ENCODE measurements at places on chromosomes 12 and 14.

- DNase-seq: no peak
Observed at GRCh38 chr12:11959117-11959823, 111.5 kb upstream of the BCL2L14 start.

DNA sequence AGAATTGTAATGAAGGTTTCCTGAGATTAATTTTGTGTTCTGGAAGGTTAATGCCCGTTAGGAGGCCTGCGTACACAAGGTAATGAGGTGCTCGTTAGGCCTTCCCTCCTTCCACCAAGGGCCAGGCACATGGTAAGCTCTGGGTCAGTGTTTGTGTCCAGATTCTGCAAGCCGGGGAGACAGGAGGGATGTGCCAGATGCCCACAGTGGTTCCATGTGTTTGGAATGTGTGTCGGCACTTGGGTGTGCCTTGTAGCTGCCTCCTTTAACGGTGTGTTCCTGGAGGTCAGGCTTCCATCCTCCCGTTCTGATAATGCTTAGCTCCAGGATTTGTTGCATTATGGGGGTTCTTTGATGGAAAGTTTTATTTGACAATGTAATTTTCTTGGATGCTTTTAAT, 5.7 kb downstream of the TRAF3 start:
- DNase-seq: no peak

DNA sequence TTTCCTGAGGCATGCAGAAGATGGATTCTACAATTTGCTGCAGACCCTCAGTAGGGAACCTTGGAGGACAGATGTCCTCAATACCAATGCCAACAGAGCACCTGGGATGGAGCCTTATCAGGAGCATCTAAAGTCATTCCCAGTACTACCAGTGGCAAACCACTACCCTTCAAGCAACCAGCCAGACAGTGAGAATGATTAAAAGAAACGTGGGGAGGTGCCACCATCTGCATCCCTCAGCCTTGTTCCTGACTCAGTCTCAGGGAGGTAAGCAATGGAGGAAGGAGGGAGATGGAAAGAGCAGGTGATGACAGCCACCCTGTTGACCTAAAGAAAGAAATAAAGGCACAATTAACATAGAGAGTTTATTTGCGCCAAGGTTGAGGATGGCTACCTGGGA, 175.2 kb upstream of the GRIN2B start:
- no peak for DNase-seq

GRCh38 chr14:77469067-77469505, 11.2 kb downstream of the AHSA1 start:
- DNase-seq: no peak

- DNase-seq: no peak
Observed at GRCh38 chr14:98932431-98933325, 339.3 kb downstream of the BCL11B start.

Measured in kidney capillary endothelial cell (primary cell).